ENCODE measurements at places on chromosomes 16 and 17.
A peak's percentile ranks its signal among the peaks of the same experiment; 100 is the strongest.

- no peak for DNase-seq
- no peaks in the 10 kb centered on the region for H3K4me1 ChIP-seq
- H3K27me3 ChIP-seq, result no peaks in the 10 kb centered on the region
Measured at GRCh38 chr16:72921106-72921505, 126.8 kb downstream of the ZFHX3 start.

- H3K27ac ChIP-seq, result no peak within 1 kb of the TSS
- H3K36me3 ChIP-seq, result no peaks in the 10 kb centered on the region
- DNase-seq, result no peak
- H3K4me3 ChIP-seq, result no peak within 1 kb of the TSS
- no peaks in the 10 kb centered on the region for H3K4me1 ChIP-seq
Measured at GRCh38 chr17:76467366-76467765, at the start of gene AANAT. Gene AANAT (plus strand): TSS chr17:76467603. CDS start chr17:76468747, 1,144 bp downstream.

GRCh38 chr16:81471882-81472281 is 27.3 kb downstream of the CMIP start:
- H3K4me1 ChIP-seq, result peaks cover 28% of the 10 kb centered on the region
- DNase-seq, result no peak
- H3K36me3 ChIP-seq, result no peaks in the 10 kb centered on the region
- H3K27ac ChIP-seq, result no peak overlapping the region
- H3K4me3 ChIP-seq, result no peak overlapping the region

DNA sequence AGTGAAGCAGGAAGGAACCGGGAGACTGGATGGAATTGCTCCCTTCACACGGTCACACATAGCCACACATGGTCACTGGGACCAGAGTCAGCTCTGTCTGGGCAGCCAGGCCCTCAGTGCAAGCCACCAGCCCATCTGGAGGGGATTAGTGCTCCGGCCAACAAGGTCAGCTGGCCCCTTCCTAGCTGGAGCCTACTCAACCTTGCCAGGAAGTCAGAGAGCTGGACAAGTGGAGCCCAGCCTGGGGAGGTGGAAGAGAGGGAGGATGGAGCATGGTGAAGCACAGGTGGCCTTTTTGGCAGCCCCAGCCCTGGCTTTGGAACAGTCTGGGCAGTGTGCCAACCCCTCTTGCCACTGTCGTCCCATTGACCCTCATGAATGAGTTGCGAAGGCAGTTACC is 3.7 kb upstream of the CACNA1G start:
- DNase-seq, result peak; percentile 53
- H3K36me3 ChIP-seq, result peaks cover 27% of the 10 kb centered on the region
- H3K4me1 ChIP-seq, result peaks cover 31% of the 10 kb centered on the region
- peaks cover 56% of the 10 kb centered on the region for H3K27me3 ChIP-seq
- H3K4me3 ChIP-seq, result no peak overlapping the region

DNA sequence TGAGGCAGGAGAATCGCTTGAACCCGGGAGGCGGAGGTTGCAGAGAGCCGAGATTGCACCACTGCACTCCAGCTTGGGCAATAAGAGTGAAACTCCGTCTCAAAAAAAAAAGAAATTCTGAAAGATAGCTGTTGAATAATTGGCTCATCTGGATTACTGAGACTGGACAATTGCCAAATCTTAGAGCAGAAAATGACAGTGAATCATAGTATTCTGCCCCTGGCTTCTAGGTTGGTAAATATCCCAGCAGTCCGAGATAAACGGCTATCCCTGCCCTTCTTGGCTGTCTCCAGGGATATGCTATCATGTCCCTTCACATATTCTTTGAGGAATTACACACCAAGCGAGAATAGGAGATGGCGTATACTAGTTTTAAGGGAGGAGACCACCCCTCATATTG is 35.5 kb upstream of the METTL16 start:
- H3K27me3 ChIP-seq, result peaks cover 3% of the 10 kb centered on the region
- no peak overlapping the region for H3K4me3 ChIP-seq
- no peak for DNase-seq
- no peaks in the 10 kb centered on the region for H3K4me1 ChIP-seq
- H3K36me3 ChIP-seq, result no peaks in the 10 kb centered on the region
- no peak overlapping the region for H3K27ac ChIP-seq

- no peaks in the 10 kb centered on the region for H3K27me3 ChIP-seq
- H3K4me1 ChIP-seq, result peaks cover 8% of the 10 kb centered on the region
- no peaks in the 10 kb centered on the region for H3K36me3 ChIP-seq
- H3K27ac ChIP-seq, result peak overlapping the region; percentile 92
- DNase-seq, result no peak
Measured at GRCh38 chr16:71882505-71883167, 1.3 kb downstream of the ZNF821 start.

GRCh38 chr17:16915752-16916556 is 56.0 kb downstream of the TNFRSF13B start:
- H3K4me3 ChIP-seq, result no peak overlapping the region
- no peaks in the 10 kb centered on the region for H3K27me3 ChIP-seq
- no peaks in the 10 kb centered on the region for H3K36me3 ChIP-seq
- H3K4me1 ChIP-seq, result peaks cover 10% of the 10 kb centered on the region
- no peak overlapping the region for H3K27ac ChIP-seq
